Cardiac septum (tissue), 1 donor: ENCODE measurements at places on chromosomes 5 and 9. TPM values are rescaled to one million over a fixed set of nuclear protein-coding genes. Genes with fewer than 3 reads are reported as not detected.

Gene HTR1A
- not detected for total RNA-seq

Gene CACNA1B
- total RNA-seq, result 0.70 TPM

Gene SHB
- 39.0 TPM for total RNA-seq

Gene STOML2
- total RNA-seq, result 95.2 TPM

Gene TPPP
- total RNA-seq, result 7.3 TPM

Gene BHMT2
- 5.6 TPM for total RNA-seq

Gene CCL28
- total RNA-seq, result 0.46 TPM

Gene SCGB3A2
- total RNA-seq, result not detected

Gene COL5A1
- 21.6 TPM for total RNA-seq

DNA sequence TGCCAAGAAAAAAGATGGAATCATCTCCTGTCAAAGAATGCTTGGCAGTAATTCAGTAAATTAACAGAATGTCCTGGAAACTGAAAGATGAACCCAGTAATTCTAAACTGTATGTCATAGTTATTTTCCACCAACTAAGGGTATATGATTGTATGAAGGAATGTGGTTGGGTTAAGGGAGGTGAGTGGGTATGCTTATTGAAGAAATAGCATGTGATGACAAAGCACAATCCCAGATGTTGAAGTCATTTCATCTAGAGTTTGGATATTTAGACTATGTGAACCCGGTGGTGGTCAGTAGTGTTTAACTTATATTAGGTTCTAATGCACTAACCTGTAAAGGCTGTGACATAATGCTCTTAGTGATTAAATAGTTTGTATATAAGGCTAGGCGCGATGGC lies 87.3 kb downstream of the CDKN2A start:
- DNase-seq, result no peak

DNA sequence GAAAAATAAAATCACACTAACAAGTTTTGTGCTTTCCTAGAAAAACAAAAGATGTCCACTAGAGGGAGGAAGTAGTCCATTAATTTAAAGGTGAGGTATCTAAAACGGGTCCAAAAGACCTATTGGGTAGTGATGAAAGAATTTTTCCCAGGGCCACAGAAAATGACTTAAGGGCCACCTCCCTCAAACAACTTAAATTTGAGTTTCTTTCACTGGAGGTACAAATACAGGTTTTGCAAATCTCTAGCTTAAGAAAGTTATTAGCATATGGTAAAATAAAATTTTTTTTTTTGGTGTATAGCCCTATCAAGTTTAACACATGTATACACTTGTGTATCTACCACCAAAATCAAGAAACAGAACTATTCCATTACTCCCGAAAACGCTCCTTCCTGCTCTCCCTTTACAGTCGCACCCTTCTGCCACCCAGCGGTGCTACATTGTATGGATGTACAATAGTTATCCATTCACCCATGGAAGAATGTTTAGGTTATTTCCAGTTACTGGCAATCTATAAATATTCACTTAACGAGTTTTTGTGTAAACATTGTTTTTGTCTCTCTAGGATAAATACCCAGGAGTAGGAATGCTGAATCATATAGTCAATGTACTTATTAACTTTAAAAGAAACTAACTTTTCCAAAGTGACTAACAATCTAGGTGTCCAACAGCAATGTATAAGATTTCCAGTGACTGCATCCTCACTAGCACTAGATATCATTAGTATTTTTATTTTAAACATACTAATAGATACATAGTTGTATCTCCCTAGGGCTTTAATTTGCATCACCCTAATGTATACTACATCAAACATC lies 21.9 kb downstream of the DEPDC1B start:
- DNase-seq, result no peak

DNA sequence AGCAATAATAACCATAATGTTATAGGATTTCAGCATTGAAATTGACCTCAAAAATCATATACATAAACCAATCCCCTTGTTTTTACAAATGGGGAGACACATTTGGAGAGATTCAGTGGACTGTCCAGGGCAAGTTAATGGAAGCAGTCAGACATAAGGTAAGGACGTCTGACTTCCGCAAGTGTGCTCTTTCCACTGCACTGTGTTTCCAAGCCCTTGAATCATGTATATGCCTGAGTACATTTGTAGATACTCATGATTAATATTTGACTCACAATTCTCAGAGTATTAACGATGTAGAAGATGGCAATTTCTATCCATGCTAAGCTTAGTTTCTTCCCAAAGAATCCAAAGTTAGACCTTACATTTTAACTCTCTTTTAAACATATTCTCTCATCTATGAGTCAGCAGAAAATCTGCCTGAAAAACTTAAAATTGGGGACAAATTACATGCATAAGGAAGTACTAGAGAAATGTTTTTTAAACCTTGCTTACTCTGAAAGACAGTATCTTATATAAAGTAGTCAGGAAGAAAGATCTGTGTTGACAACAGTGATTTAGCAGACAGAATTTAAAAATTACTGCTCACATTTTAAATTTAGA lies 165.3 kb downstream of the NFIB start:
- no peak for DNase-seq

GRCh38 chr9:8732367-8733075 lies 932.9 kb upstream of the DMAC1 start:
- DNase-seq, result no peak

DNA sequence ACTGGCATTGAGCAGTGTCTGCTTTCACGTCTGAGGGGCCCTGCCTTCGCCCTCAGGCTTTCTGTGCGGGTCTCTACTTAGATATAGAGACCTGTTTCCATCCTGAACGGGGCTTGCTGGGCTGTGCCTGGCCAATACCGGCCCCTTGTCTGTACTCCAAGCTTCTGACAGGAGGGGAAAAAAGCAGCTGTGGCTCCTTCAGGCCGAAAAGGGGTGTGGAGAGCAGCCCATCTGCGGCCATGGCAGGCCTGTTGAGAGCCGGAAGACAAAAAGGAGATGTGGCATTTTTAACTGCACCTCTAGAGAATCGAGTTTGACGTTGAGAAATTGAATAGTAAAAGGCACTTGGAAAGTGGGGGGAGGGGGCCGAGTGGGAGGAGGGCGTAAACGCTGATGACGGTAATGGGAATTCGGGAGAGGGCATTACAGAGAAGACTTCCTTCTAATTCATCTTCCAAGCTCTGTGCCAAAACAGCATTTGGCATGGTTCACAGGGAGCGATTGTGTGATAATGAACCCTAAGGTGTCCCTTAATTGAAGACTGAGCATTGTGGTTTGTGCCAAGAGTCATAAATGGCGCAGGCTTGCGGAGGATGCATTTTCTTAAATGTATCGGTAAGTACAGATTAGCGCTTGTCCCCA lies 25.1 kb upstream of the PRDM12 start:
- no peak for DNase-seq

DNA sequence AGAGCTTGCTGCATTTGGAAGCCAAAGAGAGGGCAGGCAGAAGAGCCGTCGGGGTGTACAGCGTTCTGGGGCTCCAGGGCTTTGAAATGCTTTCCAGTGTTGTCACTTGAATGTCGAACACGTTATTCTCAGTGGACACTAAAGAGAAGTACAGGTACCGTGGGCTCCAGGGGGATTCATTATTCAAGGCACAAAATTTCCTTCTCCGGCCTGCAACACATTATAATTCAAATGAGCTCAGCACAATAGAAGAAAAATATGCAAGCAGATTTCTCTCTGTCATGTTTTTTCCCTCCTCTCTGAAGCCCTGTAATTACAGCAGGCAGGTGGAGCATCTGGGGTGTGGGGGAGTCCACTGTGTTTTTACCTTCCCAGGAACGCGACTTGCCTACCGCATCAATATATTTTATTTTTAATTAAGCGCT lies 293.1 kb downstream of the ZSWIM6 start:
- no peak for DNase-seq

GRCh38 chr9:130682421-130683121 lies 11.0 kb upstream of the EXOSC2 start:
- peak; percentile 90 for DNase-seq

GRCh38 chr5:179134511-179134910 lies 74.3 kb downstream of the ZNF354C start:
- DNase-seq, result no peak

- DNase-seq, result peak; percentile 41
These were observed 7.5 kb upstream of the ANKRD33B start for GRCh38 chr5:10556289-10556807.

GRCh38 chr5:6246820-6247437 lies 131.4 kb downstream of the MED10 start:
- no peak for DNase-seq

- no peak for DNase-seq
These were observed 1076.3 kb downstream of the PTPRD start for GRCh38 chr9:9536523-9536922.

DNA sequence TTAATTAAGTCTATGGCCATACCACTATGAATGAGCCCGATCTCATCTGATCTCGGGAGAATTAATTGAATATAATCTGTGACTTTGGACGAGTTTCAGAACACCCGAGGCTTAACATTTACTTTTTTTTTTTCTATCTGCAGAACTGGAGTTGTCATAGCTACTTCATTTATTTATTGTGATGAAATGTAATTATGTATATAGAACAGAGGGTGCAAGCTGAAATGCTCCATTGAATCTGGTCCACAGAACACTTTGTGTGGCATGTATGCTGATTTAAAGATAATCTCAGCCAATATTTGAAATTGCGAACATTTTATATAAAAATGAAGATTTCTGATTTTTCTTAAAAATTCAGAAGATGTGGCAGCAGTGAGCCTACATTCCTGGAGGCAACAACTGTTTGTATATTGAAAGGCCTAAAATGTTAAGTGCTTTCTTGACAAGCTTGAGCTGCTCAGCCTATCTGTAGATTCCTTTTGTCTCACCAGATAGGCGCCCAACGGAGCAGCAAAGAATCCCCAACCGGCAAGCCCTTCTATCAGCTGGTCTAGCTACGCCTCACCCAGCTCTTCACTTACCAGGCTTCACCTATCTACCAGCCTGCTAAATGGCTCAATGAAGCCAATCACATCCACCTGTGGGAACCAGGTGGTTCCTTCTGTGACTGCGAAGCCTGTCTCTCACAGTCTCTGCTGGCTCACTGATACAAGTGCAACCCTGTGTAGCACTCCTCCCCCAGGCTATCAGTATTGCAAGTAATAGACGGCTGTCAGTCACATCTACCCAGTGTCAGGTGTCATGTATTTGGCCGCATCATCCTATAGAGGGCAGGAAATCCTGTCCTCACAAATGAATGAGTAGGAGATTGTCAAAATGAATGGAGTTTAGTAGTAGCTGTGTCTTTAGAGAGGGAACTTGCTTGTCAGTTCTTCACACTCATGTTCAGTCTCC lies 170.6 kb upstream of the MRPS30 start:
- DNase-seq, result no peak

DNA sequence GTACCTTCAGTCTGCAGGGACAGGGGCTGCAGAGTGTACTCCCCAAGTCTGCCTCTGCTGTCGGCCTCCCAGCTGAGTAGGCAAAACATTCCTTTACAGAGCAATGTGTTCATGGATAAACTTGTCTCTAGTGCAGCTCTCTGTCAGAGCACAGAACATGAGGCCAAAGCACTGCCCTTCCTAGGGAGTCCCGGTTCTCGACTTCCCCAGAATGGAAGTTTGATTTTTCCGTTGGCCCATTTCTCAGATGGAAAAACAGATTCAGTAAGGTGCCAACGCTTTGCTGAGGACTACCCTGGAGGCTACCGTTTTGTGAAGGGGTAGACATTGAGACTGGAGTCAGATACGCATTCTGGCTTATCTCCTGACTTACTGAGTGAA lies 422 bp upstream of the TRIM32 start:
- no peak for DNase-seq

DNA sequence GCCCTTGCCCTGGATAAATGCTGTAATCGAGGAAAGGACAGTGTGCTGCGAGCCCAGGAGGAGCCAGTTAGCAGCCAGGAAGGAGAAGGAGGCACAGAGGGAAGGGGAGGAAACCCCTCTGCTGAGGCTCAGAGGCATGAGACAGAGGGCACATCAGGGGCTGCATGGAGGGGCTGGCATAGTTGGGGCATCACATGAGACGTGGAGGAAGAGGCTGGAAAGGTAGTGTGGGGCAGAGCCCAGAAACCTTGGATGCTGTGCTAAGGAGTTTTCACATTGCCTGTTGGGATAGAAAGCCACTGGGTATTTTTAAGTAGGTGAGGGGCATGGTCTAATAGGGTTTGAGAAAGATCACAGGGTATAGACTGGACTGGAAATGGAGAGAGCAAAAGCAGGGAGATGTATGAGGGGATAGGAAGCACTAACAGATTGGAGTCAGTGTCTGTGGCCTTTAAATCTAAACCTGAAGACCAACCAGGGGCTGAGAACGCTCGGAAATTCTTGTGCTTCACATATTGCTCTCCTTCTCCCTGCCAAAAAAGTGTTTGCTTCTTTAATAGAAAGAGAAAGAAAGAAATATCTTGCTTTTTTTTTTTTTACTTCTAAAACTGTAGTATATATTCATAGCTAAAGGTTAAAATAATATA lies 33.0 kb upstream of the ANGPTL2 start:
- DNase-seq, result no peak

- no peak for DNase-seq
These were observed 48.7 kb downstream of the CAMSAP1 start for GRCh38 chr9:135858491-135859185.

- no peak for DNase-seq
These were observed 408.3 kb downstream of the DMRT2 start for GRCh38 chr9:1458503-1458902.

GRCh38 chr5:150386024-150386855 lies 26.5 kb downstream of the CD74 start:
- DNase-seq, result no peak

DNA sequence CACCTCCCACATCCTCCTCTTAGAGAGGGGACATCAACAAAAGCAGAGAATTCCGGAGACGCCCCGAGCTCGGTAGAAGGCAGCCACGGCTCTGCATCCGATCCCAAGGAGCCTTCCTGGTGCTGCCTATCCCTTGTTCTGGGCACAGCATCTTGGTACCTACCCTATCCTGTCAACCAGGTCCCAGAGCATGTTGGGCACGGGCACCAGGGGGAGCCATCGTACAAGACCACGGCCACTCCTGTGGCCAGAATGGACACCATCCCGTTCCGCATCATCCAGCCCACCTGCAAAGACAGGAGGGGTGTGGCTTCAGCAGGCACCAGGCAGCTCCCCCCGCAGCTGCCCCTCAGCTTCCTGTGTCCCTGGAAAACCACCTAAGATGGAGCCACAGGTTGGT lies 62.7 kb upstream of the ZNF354A start:
- DNase-seq, result no peak

- no peak for DNase-seq
These were observed 132.9 kb upstream of the NR3C1 start for GRCh38 chr5:143536364-143536763.

GRCh38 chr9:81687521-81688261 lies 1.7 kb downstream of the TLE1 start:
- DNase-seq, result no peak

DNA sequence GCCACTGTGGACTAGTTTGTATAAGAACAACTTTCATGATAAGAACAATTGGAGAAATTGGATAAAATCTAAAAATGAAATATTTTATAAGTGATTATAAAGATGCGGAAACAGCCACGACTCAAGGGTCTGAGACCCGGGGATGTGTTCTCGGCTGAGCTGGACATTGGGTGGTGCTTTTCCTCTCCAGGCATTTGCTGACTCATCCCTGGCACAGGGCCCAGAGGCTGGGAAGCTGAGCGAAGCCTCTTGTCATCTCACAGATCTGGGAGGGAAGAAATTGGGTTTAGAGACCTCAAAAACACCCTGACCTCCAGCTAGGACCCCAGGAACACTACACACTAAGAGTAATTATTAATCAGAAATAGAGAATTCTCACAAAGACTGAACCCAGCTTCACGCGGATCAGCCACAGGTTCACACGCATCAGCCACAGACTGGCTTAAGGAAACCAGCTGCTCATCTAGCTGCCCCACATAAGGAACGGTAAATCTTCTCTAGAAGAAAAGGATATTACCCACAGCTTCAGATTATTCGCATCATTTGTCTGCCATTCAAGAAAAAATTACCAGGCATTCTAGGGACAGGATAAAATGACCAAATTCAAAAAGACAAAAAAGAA lies 2.8 kb upstream of the OR2V1 start:
- peak; percentile 84 for DNase-seq

GRCh38 chr5:138711087-138711486 lies 42.1 kb upstream of the CTNNA1 start:
- no peak for DNase-seq
